ENCODE measurements at places on chromosomes 7 and 10.

- DNase-seq = no peak
Measured at GRCh38 chr7:114789871-114790311, 132.0 kb upstream of the MDFIC start.

GRCh38 chr10:110577056-110577455 lies 9.6 kb downstream of the SMC3 start:
- no peak for DNase-seq

DNA sequence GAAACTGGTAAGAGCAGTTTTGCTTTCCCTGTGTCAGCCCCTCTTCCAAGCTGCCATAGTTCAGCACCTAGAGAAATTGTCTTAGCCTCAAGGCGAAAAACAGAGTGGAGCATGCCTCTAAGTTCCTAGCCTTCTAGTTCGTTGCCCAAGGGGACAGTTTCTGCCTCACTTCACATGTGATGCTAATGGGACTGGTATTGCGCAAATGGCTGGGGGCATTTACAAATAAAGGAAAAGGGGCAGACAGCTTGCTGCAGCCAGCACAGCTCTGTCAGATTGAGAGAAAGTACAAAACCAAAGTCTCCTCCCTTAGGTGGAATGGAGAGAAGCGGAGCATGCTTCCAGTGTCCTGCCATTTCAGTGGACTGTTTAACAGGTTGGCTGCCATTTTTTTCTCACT lies 567.7 kb downstream of the ETV1 start:
- no peak for DNase-seq

DNA sequence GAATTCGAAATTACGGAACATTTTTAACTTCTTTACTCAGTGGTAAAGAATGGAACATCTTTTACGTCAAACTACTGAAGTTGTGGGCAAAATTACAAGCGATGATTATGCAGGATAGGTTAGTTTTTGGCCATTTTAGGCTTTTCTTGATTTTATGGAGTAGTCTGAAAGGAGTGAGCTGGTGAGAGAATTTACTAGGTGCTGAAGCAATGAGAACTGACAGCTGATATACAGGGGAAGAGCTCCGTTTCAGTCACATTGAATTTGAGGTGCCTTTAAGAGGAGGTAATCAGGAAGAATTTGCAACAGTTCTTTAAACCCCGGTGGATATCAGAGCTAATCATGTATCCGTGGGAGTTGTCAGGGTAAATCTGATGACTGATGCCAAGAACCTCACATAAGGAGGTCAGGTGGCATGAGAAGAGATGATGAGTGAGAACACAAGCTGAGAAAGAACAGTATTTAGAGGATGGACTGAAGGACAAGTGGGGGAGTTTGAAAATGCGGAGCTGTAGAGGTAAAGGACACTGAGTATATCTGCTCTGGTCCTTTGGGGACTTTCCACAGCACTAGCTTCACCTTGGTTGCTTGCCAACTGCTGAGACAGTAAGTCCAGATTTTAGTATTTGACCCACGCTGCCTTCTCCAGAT lies 104.3 kb downstream of the AHR start:
- no peak for DNase-seq

DNA sequence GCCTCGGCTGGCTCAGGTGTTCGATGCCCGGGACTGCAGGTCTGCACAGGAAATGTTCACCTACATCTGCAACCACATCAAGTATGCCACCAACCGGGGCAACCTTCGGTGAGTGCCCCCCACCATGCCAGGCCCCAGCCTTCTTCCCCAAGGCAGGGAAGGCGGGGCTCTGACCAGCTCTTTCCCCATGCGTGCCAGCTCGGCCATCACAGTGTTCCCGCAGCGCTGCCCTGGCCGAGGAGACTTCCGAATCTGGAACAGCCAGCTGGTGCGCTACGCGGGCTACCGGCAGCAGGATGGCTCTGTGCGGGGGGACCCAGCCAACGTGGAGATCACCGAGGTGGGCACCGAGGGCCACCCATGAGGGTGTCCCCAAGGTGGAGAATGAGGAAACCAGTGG lies 7.5 kb downstream of the NOS3 start:
- no peak for DNase-seq

- no peak for DNase-seq
Measured at GRCh38 chr10:46050941-46051623, 5.0 kb upstream of the MSMB start.

Data from HCT116 (cell line).